ENCODE measurements at places on chromosomes 11 and 22.

DNA sequence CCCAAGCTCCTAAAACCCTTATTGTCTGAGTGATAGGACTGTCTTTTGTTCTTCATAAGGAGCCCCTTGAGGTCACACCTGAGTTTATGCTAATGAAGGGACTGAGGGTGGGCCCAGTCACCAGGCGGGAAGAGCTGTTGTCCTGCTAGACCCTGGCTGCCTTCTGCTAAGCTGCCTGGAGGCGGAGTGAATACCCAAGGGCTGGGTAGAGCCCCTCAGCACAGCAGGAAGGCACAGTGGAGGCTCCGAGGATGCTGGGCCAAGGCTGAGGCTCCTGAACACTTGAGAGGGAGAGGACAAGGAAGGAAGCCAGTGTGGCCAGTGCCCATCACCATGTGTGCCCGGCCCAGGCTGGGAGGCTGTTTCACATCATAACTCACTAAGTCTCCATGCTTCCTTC is 4.8 kb upstream of the PHF21B start:
- no peak for DNase-seq

DNA sequence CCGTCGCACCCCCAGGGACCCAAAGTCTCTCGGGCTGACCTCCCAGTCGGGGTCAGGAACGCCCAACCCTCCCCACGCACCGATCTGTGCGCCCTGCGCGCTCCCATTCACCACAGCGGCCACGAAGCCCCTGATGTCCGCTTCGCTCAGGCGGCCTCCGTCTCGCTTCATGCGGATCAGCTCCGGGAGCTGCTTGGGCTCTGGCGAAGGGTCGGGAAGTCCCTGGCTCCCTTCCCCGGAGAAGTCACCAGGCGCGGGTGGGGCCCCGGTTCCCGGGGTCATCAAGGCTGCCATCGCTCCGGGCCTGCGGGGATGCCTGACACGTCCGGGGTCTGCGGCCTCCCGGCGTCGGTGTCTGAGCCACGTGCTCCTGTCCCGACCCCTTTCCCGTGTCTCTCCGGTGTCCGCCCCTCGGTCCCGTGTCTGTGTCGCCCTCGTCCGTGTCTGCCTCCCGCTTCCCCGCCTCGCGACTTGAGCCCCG is 356 bp downstream of the TYMP start:
- DNase-seq: no peak

- no peak for DNase-seq
Observed at GRCh38 chr11:88657076-88657738, 319.7 kb upstream of the CTSC start.

DNA sequence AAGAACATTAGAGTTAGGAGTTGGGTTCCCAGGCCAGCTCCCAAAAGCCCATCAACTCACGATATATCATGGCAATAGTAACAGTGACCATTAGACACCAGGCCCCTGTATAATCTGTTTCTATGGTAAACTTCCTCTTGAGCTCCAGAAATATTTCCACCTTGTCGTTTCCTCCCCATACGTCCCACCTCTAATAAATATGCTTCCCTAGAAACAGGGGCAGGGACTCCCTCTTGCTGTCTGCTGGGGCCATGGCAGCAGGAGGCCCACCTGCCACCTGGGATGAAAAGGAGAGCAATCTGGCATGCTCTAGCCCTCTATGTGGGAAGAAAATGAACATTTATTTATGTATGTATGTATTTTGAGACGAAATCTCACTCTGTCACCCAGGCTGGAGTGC is 32.2 kb upstream of the AMOTL1 start:
- DNase-seq: no peak

DNA sequence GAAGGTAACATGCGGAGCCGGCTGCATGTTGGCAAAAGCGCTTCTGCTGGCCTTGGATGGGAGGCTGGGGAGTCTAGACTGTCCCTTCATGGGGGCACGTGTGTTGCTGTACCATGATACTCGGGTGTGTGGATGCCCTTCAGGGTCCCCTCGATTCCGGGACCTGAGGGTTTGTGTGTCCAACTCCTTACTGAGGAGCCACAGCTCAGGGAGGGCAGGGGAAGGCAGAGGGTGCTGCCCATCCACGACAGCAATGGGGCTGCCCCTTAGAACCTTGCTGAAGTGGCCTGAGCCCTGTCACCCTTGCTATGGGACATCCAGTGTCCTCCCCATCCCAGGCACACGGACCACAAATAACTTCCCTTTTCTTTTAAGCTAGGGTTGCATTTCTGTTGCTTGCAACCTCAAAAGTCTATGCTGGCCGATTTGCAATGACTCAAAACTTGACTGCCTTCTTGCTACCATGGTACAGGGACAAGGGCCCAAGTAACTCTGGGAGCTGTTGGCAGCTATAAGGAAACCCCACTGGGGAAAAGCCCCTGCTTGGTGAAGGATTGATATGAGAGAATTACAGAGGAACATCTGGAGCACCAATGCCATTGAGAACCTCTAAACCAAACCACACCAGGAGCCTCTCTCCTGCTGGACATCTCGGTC is 43.8 kb downstream of the RTL6 start:
- no peak for DNase-seq

DNA sequence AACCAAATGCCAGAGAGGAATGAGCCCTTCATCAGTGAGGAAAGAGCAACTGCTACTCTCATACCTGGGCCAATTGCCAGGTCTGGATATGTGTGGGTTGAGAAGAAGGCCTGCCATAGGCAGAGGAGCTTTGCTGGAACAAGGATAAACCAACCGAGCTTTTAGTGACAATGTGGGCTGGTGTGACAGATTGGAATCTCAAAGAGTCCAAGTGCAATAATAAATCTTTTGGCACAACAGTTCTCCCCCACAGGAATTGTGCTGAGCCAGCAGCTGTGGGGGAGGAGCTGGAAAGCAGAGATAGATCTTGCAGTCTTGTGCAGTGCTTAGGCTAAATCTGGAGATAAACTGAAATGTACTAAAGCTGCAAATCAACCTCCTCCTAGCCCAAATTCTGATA is 79.4 kb upstream of the ISX start:
- no peak for DNase-seq

- DNase-seq: peak; percentile 76
Observed at GRCh38 chr22:36385491-36386350, 2.0 kb downstream of the MYH9 start.

GRCh38 chr11:125211191-125211947 is 46.8 kb downstream of the PKNOX2 start:
- no peak for DNase-seq

DNA sequence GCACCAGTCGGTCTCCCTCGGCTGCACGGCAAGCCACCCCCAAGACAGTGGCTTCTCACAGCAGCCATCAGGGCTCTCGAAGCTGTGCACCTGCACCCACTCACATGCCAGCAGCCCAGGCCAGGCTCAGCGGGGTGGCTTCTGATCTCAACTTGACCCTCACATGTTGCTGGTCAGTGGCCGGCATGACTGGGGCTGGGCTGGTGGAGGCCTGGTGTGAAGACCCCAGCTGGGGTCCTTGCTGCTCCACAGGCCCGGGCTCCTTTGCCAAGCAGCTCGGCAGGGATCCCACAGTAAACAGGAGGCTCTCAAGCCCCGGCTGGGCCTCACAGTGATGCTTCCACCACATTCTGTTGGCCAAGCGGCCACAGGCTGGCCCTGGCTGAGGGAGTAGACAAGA is 128.2 kb downstream of the BRD1 start:
- no peak for DNase-seq

- peak; percentile 61 for DNase-seq
Observed at GRCh38 chr11:3049430-3050243, 7.6 kb downstream of the CARS1 start.

DNA sequence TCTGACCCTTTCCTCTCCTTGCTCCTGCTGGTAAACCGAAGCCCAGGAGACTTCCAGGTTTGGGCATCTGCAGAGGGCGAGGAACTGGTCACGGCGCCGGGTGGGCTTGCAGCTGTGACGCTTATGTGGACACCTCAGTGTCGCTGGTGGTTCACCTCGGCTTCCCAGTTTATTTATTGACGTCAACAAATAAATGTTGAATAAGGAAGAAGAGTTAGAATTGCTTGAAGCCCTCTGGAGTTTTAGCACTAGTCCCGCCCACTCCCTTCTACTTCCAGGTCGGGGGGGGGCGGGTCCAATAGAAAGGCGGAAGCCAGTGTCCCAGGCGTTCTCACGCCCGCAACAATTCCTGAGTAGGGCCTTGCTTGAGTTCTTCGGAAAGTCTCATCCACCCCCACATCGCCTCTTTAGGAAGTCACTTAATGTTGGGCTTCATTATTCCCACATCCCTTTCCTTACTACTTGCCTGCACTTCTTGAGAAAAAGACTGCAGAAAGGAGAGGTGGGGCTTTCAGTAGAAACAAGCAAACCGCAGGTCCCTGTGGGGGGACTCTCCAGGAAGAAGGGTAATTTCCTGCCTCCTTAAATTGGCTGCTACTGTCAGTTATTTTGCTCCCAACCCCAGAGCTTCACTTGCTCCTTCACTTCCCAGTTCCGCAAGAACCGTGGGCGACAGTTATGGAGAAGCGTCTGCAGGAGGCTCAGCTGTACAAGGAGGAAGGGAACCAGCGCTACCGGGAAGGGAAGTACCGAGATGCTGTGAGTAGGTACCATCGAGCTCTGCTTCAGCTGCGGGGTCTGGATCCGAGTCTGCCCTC is at the start of gene TTC9C:
Gene TTC9C, plus strand, starts transcription at position 316 of the 818 bp plus-strand sequence. Its CDS starts 363 bp downstream, at position 679.
- peak; percentile 80 for DNase-seq

DNA sequence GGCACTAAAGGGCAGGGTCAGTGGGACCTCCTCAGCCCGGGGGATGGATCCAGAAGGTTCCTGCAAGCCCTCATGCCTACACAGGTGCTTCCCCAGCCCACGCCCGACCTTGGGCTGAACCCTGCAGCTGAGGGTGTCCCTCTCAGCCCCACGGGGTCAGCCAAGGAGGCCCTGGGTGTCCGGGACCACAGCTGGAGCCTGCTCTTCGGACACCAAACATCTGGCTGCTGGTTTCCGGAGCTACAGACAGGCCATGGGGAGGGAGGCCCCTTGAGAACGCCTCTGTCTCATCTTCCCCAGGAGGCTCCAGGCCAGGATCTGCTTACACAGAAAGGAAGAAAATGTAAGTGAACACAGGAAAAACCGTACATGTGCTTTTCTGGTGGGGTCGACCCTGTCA is 355.7 kb downstream of the MN1 start:
- no peak for DNase-seq

DNA sequence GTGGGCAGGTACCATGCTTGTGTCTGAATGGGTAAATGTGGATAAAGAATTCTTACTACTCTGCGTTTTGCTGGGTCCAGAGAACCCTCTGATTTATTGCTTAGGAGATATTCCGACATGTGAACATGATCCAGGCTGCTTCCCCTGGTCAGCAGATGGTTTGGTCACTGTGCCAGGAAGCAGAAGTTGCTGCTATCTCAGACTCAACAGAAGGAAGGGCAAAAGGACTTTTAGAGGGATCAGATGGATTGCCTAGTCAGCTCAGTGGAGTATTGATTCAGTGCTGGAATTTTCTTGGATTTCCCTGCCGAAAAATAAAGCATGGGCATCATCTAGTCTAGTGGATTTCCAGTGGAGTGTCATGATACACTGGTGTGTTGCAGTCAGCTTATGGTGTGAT is 440.1 kb downstream of the NTM start:
- DNase-seq: no peak

GRCh38 chr11:31484497-31484896 is 24.9 kb downstream of the IMMP1L start:
- no peak for DNase-seq

DNA sequence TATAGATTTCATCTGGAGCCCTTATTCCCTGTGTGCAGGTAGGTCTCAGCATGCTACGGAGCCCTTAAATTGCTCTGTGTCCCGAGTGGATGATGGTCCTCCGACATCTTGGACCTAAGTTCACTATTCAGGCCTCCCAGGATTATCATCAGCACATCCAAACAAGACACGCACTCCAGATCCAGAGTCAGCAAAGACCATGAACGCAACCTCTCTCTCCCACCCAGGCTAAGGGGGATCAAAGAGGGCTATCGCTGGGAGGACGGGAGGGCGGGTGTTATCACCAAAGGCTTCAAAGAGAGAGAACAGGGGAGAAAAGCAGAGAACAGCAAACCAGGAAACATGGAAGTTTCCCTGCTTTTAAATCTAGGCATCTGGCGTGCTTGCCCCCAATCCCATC is 659.4 kb downstream of the TBC1D22A start:
- no peak for DNase-seq

- no peak for DNase-seq
Observed at GRCh38 chr11:126405906-126406305, 50.4 kb downstream of the ST3GAL4 start.

DNA sequence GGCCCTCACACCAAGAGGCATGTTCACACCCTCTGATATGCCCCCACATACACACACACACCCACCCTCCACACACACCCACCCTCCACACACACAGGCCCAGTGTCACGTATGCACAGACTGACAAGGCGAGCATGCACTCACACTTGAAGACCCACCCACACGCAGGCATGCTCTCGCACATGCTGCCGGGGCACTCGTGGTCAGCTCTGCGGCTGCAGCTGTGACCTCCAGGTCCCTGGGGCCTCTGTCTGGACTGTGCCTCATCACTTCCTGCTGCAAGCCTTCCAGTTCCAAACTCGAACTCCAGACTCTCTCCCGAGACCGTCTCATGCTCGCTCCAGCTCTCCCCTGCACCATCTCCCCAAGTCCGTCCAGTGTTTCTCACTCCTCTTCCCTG is 9.5 kb downstream of the DCHS1 start:
- DNase-seq: no peak

- no peak for DNase-seq
Observed at GRCh38 chr11:61602775-61603569, 22.1 kb upstream of the SYT7 start.

DNA sequence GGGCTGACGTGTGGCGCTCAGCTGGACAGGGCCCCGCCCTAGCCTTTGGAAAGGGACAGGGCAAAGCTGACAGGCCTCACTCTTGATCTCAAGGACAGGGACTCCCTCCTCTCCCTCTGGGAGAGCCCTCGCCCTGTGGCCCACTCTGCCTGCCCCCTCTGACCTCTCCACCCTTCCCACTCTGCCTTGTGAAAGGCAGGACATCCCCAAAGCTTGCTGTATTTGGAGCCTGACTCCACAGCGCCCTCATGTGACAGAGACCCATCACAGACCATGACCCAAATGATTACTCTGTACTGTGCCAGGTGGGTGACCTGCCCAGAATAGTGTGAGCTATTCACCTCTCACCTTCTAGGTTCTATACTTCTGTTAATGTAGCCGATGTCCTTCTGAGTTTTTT is 18.8 kb downstream of the P2RY2 start:
- no peak for DNase-seq

DNA sequence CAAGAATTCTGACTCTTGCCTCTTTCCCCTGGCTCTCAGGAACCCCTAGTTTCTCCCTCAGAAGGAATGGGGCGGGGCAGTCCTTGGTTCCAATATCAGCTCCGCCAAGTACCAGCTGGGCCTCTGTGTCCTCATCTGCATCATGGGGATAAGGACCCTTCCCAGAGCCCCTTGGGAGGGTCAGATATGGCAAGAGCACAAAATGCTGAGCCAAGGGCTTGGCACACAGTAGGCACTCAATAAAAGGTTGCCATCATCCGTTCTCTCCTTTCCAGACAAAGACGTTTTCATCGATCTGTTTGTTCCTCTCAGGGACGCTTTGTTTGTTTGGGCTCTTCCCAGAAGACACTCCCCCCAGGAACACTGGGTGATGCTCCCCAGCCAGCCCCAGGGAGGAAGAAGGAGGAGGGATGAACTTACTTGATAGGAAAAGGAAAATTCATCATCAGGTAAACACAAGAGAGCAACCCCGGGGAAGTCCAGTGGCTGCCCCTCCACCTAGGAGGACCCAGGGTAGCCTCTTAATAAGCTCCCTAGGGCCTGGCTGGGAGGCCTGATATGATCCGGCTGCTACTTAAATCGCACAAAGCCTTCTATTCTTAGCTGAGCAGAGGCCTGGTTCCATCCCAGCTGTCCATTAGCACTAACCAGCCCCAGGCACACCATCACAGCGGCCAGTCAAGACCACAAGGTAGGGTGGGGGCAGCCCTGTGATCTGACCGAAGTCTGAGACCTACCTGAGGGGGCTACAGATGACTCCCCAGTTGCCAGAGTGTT is 19.6 kb downstream of the GDPD5 start:
- DNase-seq: no peak

Data from activated CD8-positive, alpha-beta memory T cell treated with anti-CD3 and anti-CD28 coated beads, Interleukin-2, amount 50 U/mL, for 4 hours (primary cell).